ENCODE measurements at places on chromosomes 7 and 10.

DNA sequence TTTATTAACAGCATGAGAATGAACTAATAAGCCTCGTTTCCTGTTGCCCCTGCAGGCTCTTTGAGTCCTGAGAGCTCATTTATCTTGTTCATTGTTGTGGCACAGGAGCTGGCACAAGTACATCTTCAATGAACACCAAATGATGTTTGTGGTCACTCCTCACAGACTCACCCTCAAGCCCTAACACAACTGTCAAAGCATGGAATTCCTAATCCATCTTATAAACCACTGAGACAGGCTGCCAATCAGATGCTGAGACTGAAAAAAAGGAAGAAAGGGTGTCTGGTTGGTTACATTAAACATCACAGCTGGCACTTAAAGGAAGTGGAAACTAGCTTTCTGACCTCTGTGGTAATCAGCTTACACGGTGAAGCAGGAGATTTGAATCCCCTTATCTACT is 7.7 kb upstream of the CCDC172 start:
- peak; percentile 36 for DNase-seq

GRCh38 chr7:29609162-29610037 is 45.8 kb downstream of the PRR15 start:
- peak; percentile 67 for DNase-seq

GRCh38 chr7:85115006-85115405 is 71.8 kb downstream of the SEMA3D start:
- no peak for DNase-seq

- DNase-seq, result no peak
Measured at GRCh38 chr7:87506246-87507180, 31.0 kb upstream of the ABCB4 start.

- DNase-seq, result no peak
Measured at GRCh38 chr10:117126034-117126433, 12.0 kb downstream of the VAX1 start.

DNA sequence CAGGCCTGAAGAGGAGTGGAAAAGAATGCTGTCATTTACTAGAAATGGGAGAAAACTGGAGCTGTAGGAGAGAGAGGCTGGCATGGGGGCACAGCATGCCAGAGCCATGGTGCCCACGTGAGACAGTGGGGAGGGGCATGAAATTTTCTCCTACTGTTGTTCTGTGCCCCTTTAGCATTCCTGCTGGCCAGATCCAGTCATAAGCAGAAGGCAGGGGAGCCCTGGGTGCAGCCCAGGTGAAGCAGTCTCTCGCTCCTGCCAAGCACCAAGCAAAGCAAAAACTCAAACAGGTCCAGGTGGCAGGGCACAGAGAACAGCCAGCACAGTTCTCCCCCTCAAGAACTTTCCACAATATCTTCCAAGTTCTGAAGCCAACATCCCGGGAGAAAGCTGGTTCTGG is 383.2 kb downstream of the TCERG1L start:
- DNase-seq, result no peak

- no peak for DNase-seq
Measured at GRCh38 chr7:45342236-45342635, 184.6 kb downstream of the RAMP3 start.

GRCh38 chr10:48804740-48805182 is 120.1 kb downstream of the WDFY4 start:
- no peak for DNase-seq

DNA sequence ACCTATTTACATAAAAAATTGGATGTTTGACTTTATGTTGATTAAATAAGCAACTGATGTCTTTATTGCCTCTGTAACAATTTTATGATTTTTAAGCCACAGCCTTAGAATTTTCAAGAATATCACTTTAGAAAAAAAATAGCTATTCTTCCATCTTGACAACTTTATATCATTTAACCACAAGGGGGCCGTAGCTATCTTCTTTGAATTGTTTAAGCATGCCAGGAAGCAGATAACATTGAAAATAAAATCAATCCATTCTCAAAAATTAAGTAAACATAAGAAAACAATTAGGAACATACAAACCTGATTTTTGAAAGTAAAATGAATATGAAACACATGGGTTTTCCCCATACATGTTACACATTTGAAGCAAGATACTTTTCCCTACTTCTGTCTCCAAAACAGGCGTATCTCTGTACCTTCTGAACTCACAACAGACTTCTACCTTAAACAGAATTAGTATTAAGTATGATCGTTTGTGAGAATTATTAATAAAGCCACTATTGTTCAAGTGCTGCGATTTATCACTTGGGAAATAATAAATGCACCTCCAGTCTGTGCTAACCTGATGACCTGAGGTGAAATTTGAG is 209.0 kb downstream of the CACNA2D1 start:
- peak; percentile 65 for DNase-seq

DNA sequence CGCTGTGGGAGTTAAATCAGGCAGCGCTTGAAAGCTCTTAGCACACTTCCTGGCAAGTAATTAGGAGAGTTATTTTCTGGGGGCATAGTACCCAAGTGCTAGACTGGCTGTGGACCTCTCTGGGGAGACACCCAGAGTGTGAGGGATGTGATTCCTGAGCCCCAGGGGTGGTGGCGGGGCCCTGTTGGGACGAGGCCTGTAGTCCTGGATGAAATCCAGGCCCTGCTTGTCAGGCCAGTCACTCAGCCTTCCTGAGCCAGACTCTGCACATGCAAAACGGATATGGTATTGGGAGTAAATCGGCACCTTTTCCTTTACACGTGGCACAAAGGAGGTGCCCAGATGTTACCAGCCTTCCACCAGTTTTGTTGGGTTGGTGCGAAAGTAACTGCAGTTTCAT is 31.2 kb downstream of the TRRAP start:
- DNase-seq, result no peak

GRCh38 chr10:92328993-92329392 is 38.0 kb downstream of the MARCHF5 start:
- DNase-seq, result no peak
